ENCODE measurements at places on chromosomes 1 and 21.

GRCh38 chr1:64515427-64515826 lies 45.5 kb downstream of the CACHD1 start:
- no peak for DNase-seq

- DNase-seq: no peak
Observed at GRCh38 chr1:206496131-206496793, 11.1 kb upstream of the RASSF5 start.

- DNase-seq: no peak
Observed at GRCh38 chr1:217205578-217205977, 425.3 kb downstream of the GPATCH2 start.

DNA sequence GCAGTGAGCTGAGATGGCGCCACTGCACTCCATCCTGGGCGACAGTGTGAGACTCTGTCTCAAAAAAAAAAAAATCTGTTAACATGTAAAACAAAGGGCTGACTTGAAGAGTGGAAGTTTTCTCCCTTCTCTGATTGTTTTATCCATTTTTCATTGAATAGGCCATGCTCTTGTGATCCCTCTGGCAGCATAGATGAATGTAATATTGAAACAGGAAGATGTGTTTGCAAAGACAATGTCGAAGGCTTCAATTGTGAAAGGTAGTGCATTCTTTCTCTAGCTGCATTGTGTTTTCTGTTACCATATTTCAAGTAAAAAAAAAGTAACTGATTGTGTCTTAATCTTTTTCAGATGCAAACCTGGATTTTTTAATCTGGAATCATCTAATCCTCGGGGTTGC lies 69.6 kb upstream of the LAMC2 start:
- DNase-seq: no peak
